Globus pallidus (tissue), 1 donor: ENCODE measurements at places on chromosomes 7 and 10.

GRCh38 chr7:111639934-111640333 is 77.6 kb upstream of the IMMP2L start:
- DNase-seq, result no peak

DNA sequence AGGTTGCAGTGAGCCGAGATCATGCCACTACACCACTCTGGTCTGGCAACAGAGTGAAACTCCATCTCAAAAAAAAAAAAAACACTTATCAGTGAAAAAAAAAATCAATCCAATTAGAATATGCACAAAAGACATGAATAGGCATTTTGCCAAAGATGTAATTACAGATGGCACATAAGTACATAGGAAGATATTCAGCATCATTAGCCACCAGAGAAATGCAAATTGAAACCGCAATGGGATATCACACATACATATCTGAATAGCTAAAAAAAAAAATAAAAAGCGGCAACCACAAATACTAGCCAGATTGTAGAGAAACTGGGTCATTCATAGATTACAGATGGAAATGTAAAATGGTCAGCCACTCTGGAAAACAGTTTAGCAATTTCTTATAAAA is 1310.8 kb downstream of the XPNPEP1 start:
- no peak for DNase-seq

DNA sequence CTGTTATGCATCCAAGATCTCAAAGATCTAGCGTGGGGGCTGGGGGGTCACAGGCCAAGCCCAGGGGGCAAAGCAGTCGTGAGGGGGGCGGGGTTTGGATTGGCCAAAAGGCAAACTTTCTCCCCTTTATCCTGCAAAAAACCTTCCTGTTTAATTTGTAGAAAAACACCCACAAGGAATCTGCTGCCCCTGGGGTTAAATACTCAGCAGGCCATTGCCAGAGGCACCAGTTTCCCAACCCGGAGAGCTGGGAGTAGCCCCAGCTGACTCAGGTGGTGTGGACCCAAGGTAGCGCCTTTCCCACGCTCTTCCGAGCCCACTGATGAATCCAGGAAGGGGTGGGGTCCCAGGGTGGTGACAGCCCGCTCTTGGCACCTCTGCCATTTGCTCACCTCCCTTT is 21.4 kb downstream of the KCP start:
- DNase-seq, result no peak

- no peak for DNase-seq
Observed at GRCh38 chr7:139284252-139284896, 53.3 kb downstream of the UBN2 start.

DNA sequence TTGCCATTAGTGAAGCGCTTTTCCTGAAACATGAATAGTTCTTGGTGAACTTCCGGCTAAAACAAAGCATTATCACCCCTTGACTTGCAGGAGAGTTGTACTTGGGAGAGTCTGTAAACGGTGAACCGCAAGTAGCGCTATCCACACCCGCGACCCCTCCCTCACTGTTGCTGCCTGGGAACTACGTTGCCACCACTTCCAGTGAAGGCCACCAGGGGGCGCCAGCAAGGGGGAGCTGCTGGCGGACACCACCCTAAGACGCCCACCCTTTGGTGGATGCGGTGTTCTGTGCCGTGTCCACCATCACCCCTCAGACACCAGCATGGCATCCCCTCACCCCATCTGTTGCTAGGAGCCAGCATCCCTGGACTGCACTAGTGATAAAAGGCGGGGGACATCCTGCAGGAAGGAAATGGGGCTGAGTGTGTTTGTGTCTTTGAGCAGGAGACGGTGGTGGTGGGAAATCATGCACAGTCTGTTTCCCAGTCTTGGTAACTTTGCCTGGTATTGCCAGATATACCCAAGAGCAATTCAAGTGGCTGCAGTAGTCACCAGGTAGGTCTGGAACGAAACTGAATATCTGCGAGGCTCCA is 298.2 kb downstream of the FRMD4A start:
- DNase-seq, result no peak

DNA sequence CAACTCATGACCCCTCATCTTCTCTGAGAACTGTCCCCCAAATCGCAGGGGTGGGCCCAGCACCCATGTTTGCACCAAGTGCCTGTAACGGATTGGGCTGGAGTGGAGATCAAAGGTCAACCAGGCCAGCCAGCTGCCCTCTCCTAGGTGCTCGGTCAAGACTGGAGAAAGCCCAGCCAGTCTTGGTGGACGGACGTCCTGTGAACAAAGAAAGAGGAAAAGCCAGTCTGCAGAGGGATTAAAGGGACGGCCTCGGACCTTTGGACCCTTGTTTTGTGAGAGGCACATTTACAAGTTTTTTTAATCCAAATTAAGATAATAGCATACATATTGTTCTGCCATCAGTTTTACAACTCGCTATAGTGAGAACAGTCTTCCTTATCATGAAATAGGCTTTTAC is 31.7 kb upstream of the GALNTL5 start:
- no peak for DNase-seq

- DNase-seq, result no peak
Observed at GRCh38 chr7:35035511-35035961, 1.7 kb downstream of the DPY19L1 start.

DNA sequence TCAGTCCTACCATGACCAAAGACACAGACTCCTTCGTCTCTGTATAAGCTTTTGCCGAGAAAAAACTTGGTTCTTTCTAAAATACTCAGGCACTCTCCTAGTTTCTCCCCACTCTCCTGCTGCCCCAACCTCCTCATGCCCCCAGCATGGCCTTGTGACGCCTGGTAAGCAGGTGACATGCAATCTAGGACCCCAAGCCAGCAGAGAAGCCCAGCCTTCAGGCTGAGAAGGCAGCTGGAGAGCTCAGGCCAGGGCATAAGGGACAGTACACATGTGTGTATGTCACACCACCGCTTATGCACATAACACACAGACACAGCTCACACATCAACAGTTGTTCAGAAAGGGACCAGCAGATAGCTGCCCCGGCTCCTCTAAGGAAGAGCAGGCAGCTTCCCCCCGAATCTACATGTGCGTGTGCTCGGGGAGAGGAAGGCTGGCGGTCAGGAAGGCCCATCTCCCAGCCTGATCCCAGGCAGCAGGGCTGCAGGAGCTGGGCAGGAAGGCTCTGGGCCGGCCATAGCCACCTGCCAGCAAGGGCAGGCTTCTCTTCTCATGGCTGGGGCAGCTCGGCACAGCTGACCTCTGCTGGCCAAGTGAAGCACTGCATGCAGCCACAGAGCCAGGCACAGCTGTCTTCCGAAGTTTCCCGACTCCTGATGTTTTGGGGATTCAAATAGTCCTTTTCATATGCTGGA is 8.5 kb downstream of the DDX56 start:
- peak; percentile 52 for DNase-seq

GRCh38 chr10:52420656-52421055 is 106.6 kb downstream of the DKK1 start:
- no peak for DNase-seq

DNA sequence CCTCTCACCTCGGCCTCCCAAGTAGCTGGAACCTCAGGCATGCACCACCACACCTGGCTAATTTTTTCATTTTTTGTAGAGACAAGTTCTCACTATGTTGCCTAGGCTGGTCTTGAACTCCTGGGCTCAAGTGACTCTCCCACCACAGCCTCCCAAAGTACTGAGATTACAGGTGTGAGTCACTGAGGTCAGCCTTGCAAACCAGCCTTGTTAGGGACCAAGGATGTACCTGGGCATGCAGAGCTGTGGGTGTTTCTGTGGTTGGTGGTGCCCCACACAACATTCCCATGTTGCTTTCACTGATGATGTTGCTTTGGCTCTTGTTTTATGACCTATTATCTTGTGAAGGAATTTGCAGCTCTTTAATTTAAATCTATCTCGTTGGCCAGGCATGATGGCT is 54.8 kb downstream of the OTUD1 start:
- DNase-seq, result no peak

DNA sequence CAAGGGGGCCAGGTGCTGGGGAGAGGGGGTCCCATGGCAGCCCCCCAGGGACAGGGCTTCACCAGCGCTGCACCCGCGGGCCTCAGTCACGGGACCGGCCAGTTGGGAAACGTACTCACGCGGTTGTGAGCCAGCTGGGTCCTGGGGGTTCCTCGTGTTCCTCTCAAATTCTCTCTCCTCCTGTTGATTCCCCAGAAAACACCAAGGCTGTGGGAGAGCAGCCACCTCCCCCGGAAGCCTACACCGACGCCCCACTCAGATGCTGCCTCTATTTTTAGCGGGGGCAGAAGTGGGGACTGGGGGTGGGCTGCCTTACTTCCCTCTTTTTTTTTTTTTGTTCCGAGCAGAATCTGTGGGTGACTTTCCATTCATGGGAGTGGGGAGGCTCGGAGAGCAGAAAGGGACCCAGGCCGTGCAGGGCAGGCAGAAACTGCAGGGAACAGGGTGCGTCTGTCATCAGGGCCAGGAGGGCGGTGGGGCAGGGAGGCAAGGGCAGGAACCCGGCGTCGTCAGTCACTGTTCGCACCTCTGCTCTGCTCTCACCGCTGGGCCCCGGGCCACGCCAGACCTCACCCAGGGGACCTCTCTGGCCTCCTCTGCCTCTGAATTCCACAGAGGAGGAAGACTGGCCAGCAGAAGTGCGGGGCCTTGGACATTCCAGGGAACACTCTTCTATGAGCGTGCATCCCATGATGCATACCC is 63.1 kb downstream of the CARD11 start:
- DNase-seq, result peak; percentile 30

DNA sequence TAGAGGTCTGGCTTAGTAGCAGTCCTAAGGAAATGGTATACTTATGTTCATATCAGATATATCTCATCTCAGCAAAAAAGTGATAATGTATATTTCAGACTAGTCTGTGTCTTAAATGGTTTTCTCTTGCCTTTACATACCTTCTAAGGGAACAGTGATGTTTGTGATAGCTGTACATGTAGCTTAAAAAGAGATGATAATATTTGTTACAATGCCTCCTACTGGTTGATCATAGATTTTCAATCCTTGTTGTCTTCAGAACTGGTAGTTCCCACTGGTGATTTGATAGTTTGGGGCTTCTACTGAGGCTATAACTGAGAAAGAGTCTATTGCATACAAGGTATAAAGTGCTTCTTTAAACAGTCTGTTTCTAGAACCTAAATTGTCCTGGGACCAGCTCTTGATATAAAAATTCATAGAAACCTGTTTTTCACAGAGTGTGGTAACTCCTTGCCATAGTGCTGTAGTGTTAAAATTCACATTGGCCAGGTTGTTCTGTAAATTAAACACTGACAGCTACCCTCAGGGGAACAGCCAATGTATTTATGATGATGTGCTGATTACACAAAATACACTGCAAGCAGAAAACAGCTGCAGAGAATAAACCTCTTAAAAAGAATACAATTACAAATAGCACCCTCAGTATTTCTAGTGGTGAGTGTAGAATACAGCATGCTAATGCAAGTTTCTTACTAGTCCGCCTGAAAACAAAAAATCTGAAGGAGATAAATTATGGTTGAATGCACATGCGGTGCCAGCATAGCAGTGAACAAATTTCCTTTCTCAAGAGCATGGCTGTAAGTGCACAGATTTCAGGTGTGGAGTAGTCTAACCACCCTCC is 90.3 kb downstream of the BTRC start:
- DNase-seq, result no peak

GRCh38 chr10:79422178-79422892 is 23.1 kb downstream of the ZCCHC24 start:
- no peak for DNase-seq

- no peak for DNase-seq
Observed at GRCh38 chr7:148982654-148983199, 45.6 kb downstream of the PDIA4 start.

DNA sequence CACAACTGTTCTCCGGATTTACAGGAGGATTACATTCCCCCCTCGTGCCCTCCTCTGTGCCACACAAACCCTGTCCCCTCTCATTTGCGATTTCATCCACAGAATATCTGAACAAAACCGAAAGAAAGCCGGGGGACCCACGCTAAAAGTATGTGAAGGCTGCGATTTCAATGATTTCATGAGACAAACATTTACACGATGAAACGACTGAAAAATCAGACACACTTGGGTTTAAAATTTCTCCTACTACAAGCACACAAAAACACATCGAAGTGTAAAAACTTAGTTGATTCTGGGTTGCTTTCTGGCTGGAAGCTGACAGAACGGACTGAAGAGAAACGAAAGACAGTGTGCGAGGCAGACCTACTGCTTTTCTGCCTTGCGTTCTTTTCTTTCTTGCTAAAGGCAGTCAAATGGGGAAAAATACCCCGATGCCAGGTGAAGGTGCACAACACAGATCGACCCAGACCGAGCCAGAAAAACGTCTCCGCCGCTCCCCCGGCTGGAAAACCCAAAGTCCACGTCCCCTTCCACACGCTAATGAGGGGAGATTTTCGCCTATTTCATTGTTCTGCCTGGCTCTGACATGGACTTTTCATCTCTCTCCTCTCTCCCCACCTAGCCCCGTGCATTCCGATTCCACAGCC is 1.2 kb downstream of the HIPK2 start:
- DNase-seq, result peak; percentile 74

DNA sequence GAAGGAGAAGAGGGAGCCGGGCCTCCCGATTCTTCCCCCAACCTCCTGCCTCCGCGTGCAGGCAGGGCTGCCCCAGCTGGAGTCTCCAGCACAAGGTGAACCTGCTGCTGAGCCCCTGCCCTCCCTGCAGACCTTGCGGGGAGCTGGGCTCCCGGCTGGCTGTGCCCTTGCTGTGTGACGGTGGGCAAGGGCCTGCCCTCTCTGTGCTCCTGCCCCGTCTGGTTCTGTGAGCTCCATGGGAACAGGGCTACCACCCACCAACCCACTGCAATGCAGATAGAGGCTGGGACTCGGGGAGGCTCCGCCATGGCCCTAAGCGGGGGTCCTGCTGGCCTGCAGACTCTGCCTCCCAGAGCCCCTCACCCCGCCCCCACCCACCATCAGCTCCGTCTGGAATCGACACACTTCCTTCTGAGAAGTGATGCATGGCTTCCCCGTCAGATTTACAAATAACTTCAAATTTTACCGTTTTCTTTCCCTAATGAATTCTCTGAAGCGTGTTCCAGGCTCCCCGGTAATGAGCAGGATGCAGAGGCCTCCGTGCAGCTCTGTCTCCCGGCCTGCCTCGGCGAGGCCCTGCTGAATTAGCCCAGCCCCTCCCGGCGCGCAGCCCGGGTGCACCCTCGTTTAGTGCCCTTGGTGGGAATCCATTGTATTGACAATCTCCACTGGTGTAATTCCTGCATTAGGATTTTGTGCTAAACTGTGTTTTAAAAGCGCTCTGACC is 111.0 kb downstream of the MICALL2 start:
- no peak for DNase-seq

DNA sequence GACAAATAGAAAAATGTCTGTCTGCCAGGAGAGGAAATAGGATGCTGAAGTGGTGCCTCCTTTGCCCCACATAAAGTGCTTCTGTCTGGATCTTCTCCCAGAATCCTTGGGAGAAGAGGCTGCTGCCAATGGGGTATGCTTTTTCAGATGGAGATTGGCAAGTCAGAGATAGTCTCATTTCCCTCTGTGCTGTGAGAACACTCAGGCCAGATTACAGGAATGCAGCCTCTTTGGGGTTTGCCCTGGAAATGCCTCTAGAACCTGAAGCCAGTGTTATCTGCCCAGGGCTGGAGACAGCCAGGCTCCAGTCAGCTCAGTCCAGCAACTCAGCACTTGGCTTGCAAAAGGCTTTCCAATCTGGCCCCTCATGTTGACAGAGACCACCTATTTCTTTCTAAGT is 119.1 kb upstream of the PHYHIPL start:
- peak; percentile 41 for DNase-seq

- DNase-seq, result no peak
Observed at GRCh38 chr7:92850516-92850915, 14.1 kb upstream of the CDK6 start.

GRCh38 chr10:71131508-71132088 is 80.8 kb upstream of the UNC5B start:
- DNase-seq, result no peak
